ENCODE measurements at places on chromosomes 7 and 10. TPM values are rescaled to one million over a fixed set of nuclear protein-coding genes. Genes with fewer than 3 reads are reported as not detected.

Gene LIPK
- total RNA-seq, result not detected

Gene HOXA11
- not detected for total RNA-seq

Gene NODAL
- total RNA-seq, result not detected

Gene OPALIN
- not detected for total RNA-seq

Gene ZNF518A
- total RNA-seq, result 9.6 TPM

Gene DEPP1
- 32.2 TPM for total RNA-seq

Gene BMPER
- 0.59 TPM for total RNA-seq

Measured in left ventricle myocardium superior (tissue), 1 donor.